DMS53 (cell line): ENCODE measurements at places on chromosomes 16 and 17.

DNA sequence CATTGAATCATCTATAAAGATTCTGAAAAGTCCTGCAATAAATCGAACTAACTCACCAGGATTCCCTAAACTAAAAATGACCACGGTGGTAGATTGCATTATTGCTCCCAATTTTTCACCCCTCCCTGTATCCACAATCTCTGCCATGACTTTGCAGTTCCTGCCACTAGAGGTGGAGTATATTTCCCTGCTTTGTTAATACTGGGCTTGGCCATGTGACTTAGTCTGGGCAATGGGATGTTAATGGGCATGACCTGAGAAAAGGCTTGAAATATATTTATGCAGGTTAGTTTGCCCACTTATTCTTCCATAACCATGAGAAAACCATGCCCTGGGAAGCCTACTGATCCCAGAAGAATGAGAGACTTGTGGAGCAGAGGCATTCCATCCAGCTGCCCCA is 59.1 kb downstream of the NOG start:
- DNase-seq = peak; percentile 7

GRCh38 chr16:23362460-23363317 is 60.6 kb downstream of the SCNN1B start:
- DNase-seq = peak; percentile 94

DNA sequence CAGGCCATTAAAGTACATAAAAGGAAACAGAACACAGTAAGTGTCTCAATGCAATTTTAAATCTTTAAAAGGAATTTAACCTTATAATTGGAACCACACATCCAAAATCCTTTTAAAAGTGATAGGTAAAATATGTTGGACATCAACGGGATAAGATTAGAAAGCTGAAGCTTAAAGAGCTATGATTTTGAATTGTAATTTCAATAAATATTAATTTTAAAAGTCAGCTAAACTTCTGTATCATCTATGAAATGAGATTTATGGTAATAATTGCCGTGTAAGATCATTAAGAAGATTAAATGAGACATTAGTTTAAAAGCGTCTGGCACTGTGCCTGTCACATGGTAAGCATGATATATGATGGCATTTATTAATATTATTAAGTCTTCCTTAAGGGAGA is 31.3 kb downstream of the CCDC42 start:
- DNase-seq = no peak

- DNase-seq = no peak
Measured at GRCh38 chr16:81578636-81579413, 134.2 kb downstream of the CMIP start.

GRCh38 chr16:17224879-17225281 is 245.9 kb downstream of the XYLT1 start:
- no peak for DNase-seq

DNA sequence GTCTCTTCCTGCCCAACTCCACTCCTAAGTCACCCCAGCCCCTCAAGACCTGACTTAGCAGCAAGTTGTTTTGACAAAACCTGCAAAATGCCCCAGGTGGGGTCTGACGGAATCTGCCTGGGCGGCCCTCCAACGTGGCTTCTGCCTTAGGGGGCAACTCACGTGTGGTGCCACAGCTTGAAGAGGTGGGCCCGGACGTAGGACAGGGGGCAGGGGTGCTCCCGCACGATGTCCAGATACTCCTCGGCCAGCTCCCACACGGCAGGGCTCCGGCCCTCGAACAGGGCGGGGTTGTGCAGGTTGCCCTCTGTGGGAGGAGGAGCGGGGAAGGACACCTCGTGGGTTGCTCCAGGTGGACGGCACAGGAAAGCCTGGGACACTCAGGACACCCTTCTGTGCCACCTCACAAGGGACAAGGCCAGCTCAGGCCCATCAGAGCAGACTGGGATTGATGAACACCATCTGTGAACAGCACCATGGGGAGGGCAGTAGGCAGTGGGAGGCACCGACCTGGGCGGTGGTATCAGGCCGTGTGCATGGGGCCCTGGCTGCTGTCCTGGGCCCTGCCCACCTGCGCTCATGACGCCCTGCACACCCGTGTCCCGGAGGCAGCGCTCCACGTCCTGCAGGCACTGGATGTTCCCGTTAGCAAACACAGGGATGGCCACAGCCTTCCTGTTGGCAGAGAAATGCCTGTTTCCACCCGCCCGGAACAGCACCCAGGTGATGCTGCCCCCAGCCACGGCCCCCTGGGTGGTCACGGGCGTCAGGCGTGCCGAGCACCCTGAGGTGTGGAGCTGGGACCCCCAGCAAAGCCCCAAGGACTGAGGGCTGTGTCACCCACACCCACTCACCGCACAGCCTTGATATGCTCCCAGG is 4.3 kb downstream of the DUS1L start:
- no peak for DNase-seq

DNA sequence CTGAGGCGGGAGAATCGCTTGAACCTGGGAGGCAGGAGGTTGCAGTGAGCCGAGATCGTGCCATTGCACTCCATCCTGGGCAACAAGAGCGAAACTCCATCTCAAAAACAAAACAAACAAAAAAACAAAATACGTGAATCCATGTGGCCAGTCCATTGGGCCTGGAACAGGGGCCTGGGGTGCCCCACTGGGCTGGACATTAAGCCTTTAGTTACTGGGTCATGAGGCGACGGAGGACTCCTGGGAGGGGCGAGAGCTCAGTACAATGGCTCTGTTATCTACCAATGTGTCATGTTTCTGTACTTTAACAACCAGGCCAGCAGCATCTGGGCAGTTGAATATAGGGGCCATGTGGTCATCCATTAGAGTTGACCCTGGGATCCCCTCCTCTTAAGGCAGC is 18.9 kb upstream of the CLEC18A start:
- no peak for DNase-seq

DNA sequence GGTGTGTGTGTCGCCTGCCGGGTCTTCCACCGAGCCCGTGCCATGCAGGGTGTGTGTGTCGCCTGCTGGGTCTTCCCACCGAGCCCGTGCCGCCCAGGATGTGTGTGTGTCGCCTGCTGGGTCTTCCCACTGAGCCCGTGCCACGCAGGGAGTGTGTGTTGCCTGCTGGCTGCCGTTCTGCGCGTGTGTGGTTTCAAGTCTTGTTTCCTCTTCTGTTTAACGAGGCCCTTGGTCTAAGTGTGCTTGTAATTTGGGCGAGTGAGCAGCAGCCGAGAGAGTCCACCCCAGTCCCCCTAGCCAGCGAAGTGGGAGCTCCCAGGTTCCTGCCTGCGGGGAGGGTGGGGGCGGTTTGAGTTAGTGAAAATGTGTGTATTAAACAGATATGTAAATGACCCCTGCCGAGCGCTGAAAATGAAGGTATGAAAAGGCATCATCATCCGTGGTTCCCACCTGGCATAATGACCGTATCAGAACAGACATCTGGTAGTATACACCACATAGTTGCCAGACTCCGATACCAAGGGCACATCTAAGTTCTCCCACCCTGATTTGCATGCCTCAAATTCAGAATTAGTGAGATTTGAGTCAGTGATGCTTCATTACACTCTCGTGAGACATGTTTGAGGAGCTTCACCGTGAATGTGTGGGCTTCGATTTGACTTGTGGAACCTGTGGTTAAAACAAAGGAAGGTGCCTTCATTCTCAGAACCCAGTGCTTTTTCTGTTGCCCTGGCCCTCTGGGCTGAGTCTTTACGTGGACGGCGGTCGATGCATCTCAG is 114.5 kb upstream of the CHMP6 start:
- DNase-seq = no peak

DNA sequence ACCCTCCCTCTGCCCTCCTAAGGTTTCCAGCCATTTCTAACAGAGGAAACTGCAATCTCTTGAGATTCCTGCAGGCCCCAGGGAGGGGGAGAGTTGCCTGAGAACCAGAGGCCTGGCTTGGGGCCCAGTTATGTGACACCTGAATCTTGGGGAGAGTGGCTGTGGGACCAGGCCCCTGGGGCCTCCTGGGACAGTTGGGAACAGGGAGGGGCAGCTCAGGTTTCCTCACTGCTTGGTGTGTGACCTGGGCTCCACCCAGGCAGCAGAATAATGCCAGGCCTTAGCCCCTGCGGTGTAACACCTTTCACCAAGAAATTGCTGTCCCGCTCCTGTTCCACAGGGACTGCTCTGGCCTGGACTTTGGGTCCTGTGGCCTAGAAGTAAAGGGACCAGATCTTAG is 44.3 kb upstream of the CRHR1 start:
- DNase-seq = no peak

- DNase-seq = no peak
Measured at GRCh38 chr16:5466551-5466950, 369.0 kb upstream of the EEF2KMT start.

DNA sequence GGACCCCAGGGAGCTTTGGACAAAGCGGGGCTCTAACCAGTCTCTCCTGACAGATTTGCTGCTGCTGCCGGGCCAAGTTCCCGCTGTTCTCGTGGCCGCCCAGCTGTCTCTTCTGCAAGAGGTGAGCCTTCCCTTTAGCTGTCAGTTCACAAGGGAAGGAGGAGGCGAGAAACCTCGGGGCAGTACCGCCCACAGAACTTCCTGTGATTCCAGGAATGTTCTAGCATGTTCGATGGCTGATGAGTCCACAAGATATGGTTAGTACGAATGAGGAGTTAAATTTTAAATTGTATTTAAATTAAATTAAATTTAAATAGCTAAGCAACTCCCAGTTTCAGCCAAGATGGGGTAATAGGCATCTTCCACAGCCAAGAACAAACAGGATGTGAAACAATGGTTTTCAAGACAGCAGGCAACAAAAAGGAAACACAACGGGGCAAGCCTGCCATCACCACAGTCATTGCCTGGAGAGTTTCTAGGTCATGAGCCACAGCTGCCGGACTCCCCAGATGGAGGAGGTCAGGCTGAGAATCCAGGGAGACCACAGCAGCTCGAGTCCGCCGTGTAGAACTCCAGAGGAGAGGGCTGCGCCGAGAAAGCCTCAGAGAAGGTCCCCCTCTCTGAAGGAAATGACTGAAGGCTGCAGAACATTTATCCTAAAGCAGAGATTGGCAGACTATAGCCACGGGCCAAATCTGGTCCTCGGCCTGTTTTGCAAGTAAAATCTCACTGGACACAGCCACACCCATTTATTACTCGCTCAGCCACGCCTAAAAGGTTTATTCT is 9.5 kb upstream of the TCF25 start:
- no peak for DNase-seq

- DNase-seq = no peak
Measured at GRCh38 chr17:31570951-31571892, 179.7 kb downstream of the RAB11FIP4 start.

GRCh38 chr16:807347-808084 is 7.0 kb upstream of the GNG13 start:
- DNase-seq = peak; percentile 94

GRCh38 chr16:4947722-4948503 is 10.2 kb upstream of the SEC14L5 start:
- DNase-seq = peak; percentile 45

GRCh38 chr17:46192439-46193150 is 634 bp downstream of the KANSL1 start:
- peak; percentile 88 for DNase-seq

GRCh38 chr17:34141590-34141989 is 113.5 kb upstream of the CCL2 start:
- no peak for DNase-seq

- peak; percentile 24 for DNase-seq
Measured at GRCh38 chr16:50879873-50880695, 138.2 kb downstream of the CYLD start.

DNA sequence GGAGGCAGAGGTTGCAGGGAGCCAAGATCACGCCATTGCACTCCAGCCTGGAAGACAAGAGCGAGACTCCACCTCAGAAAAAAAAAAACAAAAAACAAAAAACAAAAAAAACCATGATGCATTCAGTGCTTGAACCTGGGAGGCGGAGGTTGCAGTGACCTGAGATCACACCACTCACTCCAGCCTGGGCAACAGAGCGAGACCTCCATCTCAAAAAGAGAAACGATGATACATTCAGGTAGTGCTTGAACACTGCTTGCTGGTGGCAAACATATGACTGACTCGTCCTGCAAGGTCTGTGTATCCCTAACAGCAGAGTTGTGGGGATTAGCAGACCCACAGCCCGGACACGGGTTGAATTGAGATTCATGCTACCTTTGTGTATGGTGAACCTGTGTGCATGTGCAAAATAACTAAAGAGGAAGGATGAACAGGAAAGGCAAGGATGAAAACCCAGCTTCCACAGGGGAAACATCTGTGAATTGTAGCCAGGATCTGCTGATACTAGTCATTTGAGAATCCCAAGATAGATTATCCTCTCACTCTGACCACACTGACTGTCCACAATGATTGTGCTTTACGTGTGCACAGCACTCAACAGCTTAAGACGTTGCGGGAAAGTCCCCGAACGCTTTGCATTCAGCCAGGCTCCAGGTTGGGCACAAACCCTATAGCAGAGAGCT is 52.4 kb upstream of the MRPS23 start:
- peak; percentile 83 for DNase-seq

DNA sequence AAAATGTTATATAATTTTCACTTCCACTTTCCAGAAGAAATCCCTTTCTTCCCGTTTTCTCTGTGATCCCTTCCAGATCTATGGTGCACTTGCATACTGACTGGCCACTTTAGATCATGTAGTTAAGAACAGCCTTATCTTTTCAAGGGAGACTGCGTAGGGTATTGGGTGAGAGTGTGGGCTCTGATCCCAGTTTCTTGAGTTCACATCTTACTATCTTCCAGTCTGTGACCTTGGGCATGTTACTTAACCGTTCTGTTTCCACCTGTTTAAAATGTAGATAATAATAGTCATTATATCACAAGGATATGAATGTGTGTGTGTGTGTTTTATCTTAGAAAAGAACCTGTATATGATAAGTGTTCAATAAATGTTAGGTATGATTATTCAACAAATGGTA is 83.7 kb downstream of the TANGO6 start:
- no peak for DNase-seq

DNA sequence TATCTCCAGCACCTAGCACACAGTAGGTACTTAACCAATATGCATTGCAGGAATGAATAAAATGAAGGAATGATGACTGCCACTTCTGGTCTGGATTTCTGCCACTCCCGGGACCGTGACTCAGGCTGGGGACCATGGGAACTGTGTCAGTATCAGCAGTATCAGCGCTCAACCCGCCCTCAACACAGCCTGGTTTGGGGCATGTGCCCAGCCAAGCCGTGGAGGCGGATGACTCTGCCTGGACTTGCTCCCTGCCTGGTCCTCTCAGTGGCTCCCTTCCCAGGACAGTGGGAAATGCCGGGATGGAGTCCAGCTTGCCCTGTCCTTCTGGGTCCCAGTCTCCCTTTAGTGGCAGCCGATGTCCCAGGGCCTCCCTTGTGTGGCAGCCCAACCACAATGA is 55.1 kb downstream of the SRCIN1 start:
- DNase-seq = no peak

DNA sequence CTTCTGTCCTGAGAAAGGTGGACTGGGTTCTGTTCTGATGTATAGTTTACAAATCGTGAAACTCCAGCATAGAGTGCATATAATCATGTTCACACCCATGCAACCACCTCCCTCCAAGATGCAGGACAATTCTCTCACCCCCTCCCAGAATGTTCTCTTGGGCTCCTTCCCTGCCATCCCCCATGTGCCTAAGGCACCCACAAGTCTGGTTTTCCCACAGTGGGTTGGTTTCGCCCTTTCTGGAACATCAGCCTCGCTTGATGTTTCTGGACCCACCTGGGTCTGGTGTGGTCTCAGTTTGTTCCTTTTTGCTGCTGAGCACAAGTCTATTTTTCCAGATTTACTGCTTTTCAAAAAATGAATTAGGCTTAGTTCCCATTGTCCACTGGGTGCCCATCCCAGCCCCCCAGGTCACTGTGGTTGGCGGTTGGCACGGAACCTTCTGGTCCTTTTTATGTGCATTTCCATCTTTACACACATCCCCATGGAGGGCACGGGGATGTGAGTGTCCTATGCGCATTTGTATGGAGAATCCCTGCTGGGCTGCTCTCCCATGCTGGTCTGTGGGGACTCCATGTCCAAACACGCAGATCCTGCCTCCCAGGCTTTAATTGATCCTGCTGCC is 19.0 kb downstream of the MAP2K3 start:
- no peak for DNase-seq
